ENCODE measurements at places on chromosomes 2 and 18.

GRCh38 chr2:142672698-142673097, 204.8 kb upstream of the KYNU start:
- DNase-seq = no peak

- DNase-seq = no peak
Observed at GRCh38 chr2:21727101-21727500, 603.3 kb downstream of the TDRD15 start.

GRCh38 chr2:96463119-96463518, 42.0 kb downstream of the NEURL3 start:
- no peak for DNase-seq

GRCh38 chr2:31980674-31981356, 30.0 kb downstream of the MEMO1 start:
- DNase-seq = no peak

GRCh38 chr2:67032076-67032475, 365.1 kb upstream of the ETAA1 start:
- no peak for DNase-seq

DNA sequence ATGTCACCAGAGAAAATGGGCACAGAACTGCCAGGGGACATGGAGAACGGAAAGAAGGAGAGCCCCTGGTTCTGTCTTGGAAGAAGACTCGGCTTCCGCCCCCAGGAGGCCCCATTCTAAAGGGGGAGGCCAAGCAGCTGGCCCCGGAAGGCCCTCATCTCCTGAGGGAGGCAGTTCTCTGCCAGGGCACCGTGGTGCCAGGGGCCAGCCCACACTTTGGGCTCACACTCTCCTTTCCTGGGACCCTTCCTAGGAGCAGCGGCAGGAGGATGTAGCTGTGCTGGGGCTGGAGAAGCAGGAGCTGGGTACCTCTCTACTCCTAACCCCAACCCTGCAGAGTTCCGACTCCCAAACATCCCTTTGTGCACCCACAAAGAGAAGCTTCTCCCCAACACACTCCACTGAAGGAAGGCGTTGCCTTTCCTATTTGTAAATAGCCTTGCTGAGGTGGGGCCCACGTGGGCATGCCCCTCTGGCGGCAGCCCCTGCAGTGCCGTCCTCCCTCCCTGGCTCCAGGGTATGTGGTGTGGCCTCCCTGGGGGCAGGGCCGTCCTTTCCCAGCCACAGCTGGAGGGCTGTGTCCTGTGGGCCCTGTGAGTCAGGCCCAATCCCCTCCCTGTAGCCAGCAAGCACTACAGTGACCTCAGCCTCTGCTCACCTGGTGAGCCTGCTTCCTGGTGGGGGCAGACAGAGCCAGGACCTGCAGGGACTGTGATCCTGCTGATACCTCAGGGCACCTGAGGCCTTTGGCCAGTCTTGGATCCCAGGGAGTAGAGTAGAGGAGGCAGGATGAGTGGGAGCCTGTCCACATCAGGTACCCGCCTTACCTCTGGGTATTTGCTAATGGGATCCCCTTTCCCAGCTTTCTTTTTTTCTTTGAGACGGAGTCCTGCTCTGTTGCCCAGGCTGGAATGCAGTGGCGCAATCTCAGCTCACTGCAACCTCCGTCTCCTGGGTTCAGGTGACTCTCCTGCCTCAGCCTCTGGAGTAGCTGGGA, 26.6 kb downstream of the ZFP36L2 start:
- DNase-seq = no peak

DNA sequence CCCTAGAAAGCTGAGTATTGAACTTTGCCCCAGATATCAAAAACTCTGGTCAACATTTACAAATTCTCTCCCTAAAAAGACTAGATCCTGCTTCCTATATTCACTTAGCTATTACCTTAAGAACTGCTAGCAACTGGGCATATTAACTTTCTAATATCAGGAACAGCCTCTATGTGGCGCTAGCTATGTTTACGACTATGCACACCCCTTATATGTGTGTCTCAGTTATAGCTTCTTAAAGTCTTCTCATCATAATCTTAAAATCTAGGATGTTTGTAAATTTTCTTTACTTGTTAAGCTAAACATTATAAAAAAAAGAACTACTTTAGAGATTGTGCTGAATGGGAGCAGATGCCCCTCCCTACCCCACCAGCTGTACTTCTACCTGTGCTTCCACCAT, 1.7 kb upstream of the STAMBP start:
- no peak for DNase-seq

DNA sequence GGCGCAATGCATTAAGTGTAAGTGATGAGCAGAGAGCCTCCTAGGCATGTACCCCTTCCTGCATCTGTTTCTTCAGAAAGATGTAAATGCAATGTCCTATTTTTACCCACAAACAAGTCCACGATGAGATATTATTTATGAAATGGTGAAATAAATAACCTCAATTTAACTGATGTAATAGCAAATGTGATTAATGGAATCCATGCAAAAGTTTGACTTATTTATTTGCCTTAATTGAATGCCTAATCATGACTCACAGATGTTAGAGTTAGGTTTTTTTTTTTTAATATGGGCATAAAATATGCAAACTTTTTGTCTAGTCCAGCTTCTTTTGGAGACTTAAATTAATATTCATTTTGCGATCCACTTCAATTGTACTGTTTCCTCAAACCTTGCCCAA, 67.7 kb upstream of the ITGA4 start:
- no peak for DNase-seq

All from sciatic nerve (tissue), 2 donors.